ENCODE measurements at places on chromosomes 5 and 9. TPM values are rescaled to one million over a fixed set of nuclear protein-coding genes. Genes with fewer than 3 reads are reported as not detected.

DPH7 gene
- 28.7 TPM for total RNA-seq

PCDHB15 gene
- 0.04 TPM for total RNA-seq

PCDHGB2 gene
- 0.08 TPM for total RNA-seq

COL27A1 gene
- 10.2 TPM for total RNA-seq

LHX2 gene
- total RNA-seq = 12.3 TPM

ENTPD8 gene
- not detected for total RNA-seq

PCDHB14 gene
- 0.04 TPM for total RNA-seq

MARCHF11 gene
- not detected for total RNA-seq

TCERG1 gene
- 37.9 TPM for total RNA-seq

CLIC3 gene
- 8.7 TPM for total RNA-seq

RPS14 gene
- total RNA-seq = 3,840 TPM

C7 gene
- not detected for total RNA-seq

SLC22A4 gene
- total RNA-seq = 2.2 TPM

GPR150 gene
- total RNA-seq = 0.47 TPM

FAM153A gene
- not detected for total RNA-seq

FIBCD1 gene
- 1.1 TPM for total RNA-seq

SURF4 gene
- total RNA-seq = 245 TPM

HABP4 gene
- 8.2 TPM for total RNA-seq

TAL2 gene
- not detected for total RNA-seq

TTC23L gene
- not detected for total RNA-seq

ACOT12 gene
- not detected for total RNA-seq

GAPVD1 gene
- 30.8 TPM for total RNA-seq

INSYN2B gene
- 5.6 TPM for total RNA-seq

NR3C1 gene
- total RNA-seq = 23.6 TPM

LIX1 gene
- total RNA-seq = not detected

FGFR4 gene
- total RNA-seq = 8.5 TPM

CD180 gene
- total RNA-seq = not detected

OBP2B gene
- not detected for total RNA-seq

ADCY2 gene
- total RNA-seq = not detected

ABLIM3 gene
- 5.5 TPM for total RNA-seq

TAF11L10 gene
- total RNA-seq = not detected

SLC24A2 gene
- not detected for total RNA-seq

CREBRF gene
- 3.5 TPM for total RNA-seq

ZSWIM6 gene
- total RNA-seq = 5.4 TPM

C5 gene
- 0.62 TPM for total RNA-seq

GPX3 gene
- 39.9 TPM for total RNA-seq

ZFP2 gene
- not detected for total RNA-seq

NFX1 gene
- 18.2 TPM for total RNA-seq

PCDHAC1 gene
- 0.16 TPM for total RNA-seq

PALM2AKAP2 gene
- total RNA-seq = 3.3 TPM

C5orf34 gene
- total RNA-seq = 4.3 TPM

Measured in hair follicular keratinocyte (primary cell).